Adipose tissue (tissue), 3 donors: ENCODE measurements at places on chromosomes 11 and 22. TPM values are rescaled to one million over a fixed set of nuclear protein-coding genes. Genes with fewer than 3 reads are reported as not detected.

CSRP3 gene
- 0.15 TPM for polyA plus RNA-seq

SCUBE1 gene
- polyA plus RNA-seq = 0.79 TPM

SCGB2A2 gene
- polyA plus RNA-seq = 0.22 TPM

KCNJ1 gene
- polyA plus RNA-seq = not detected

PIWIL4 gene
- polyA plus RNA-seq = 1.3 TPM

NXPE1 gene
- not detected for polyA plus RNA-seq

USP35 gene
- 6.6 TPM for polyA plus RNA-seq

EMSY gene
- polyA plus RNA-seq = 7.3 TPM

KCNK7 gene
- polyA plus RNA-seq = 3.2 TPM

NELL1 gene
- polyA plus RNA-seq = 0.03 TPM

OVCH2 gene
- not detected for polyA plus RNA-seq

TRIM22 gene
- 43.7 TPM for polyA plus RNA-seq

P2RY2 gene
- polyA plus RNA-seq = not detected

LDHAL6A gene
- not detected for polyA plus RNA-seq

CENPM gene
- 1.1 TPM for polyA plus RNA-seq

HMGXB4 gene
- polyA plus RNA-seq = 10.1 TPM
